ENCODE measurements at places on chromosomes 7 and 10.

DNA sequence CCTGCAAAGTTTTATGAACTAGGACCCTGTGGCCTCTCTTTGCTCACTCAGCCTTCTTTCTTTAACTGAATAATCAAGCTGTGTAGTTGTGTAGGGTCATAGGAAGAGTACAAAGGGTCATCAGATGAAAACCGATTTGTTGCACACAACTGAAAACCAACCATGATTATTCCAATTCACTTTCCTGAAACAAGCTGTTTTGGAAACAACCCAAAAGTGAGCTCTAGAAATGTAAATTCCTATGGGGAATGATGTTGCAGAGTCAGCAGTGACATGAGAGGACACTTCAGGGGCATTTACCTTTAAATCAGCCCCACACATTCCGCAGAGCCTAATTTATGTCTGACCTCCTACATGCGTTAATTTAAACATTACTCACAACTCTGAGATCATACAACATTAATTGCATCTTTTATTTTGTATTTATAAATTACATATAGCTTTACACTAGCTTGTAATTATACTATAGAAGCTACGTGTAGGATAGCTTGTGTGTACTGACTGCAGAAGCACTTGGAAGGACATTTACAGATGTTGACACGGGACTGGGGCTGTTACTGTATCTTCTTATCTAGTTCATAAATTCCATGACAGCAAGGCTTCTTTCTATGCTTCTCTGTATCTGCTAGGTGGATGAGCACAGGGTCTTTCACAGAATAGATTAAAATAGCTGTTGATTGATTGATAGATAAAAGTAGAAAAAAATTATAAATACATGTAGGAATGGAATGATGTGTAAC is 139.9 kb upstream of the AKR1E2 start:
- DNase-seq: no peak

DNA sequence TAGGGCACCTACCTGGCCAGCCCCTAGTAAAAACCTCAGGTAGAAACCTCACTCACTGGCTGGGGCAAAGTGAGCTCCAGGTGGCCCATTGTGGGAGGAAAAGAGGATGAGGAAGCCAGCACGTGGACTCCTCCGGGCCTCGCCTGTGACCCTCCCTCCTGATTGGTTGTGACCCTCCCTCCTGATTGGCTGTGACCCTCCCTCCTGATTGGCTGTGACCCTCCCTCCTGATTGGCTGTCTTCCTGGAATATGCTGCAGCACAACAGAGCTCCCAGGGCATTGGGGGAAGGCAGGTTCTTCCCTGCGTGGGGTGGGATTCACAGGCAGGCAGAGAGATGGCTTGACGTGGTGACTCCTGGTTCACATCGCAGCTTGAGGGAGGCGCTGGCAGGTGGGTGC is 343.0 kb downstream of the GLRX3 start:
- DNase-seq: no peak

DNA sequence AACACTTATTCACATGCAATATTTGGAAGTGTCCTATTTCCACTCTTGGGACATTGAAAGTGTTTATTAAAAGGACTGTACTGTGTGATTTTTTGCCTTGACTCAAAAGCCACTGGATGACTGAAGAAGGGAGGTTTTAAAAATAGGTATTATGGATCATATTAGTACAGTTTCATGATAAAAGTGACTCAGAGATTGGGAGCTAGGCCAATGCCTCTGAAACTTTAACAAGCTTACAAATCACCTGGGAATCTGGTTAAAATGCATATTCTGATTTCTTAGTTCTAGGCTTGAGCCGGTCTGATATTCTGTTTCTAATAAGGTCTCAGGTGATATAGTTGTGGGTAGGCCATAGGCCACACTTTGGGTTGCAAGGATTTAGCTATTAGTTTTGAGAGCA is 191.2 kb downstream of the PLXDC2 start:
- no peak for DNase-seq

- no peak for DNase-seq
These were observed 52.6 kb downstream of the BPGM start for GRCh38 chr7:134699021-134699818.
